ENCODE measurements at places on chromosomes 3 and 15. TPM values are rescaled to one million over a fixed set of nuclear protein-coding genes. Genes with fewer than 3 reads are reported as not detected.

The MLF1 gene
- 17.9 TPM for total RNA-seq

The CCR9 gene
- not detected for total RNA-seq

The LRRC3B gene
- total RNA-seq: not detected

The ESYT3 gene
- 1.6 TPM for total RNA-seq

The RNU5B-1 gene
- total RNA-seq: not detected

The NANOGP8 gene
- total RNA-seq: not detected

The C3orf20 gene
- total RNA-seq: 0.12 TPM

The TRH gene
- total RNA-seq: not detected

The SPINK8 gene
- total RNA-seq: not detected

The ASB7 gene
- total RNA-seq: 20.7 TPM

The LINGO1 gene
- total RNA-seq: not detected

The OR5H6 gene
- not detected for total RNA-seq

The CLRN1 gene
- total RNA-seq: not detected

The UCN2 gene
- 6.8 TPM for total RNA-seq

The FBXO40 gene
- not detected for total RNA-seq

The TRAK1 gene
- total RNA-seq: 62.7 TPM

The DAZL gene
- not detected for total RNA-seq

The LMOD3 gene
- not detected for total RNA-seq

The SPRED1 gene
- total RNA-seq: 29.2 TPM

The FGD5 gene
- not detected for total RNA-seq

The A4GNT gene
- total RNA-seq: not detected

The KLHL6 gene
- 0.67 TPM for total RNA-seq

The ANKRD34C gene
- total RNA-seq: not detected

The CHDH gene
- total RNA-seq: 11.0 TPM

The CRYGS gene
- total RNA-seq: 3.6 TPM

All from mammary epithelial cell (primary cell).